Lung (tissue), 17 donors: ENCODE measurements at places on chromosomes 16 and 17. TPM values are rescaled to one million over a fixed set of nuclear protein-coding genes. Genes with fewer than 3 reads are reported as not detected.
A peak's percentile ranks its signal among the peaks of the same experiment; 100 is the strongest.

KRT27 gene
- 0.39 TPM for polyA plus RNA-seq

DNA sequence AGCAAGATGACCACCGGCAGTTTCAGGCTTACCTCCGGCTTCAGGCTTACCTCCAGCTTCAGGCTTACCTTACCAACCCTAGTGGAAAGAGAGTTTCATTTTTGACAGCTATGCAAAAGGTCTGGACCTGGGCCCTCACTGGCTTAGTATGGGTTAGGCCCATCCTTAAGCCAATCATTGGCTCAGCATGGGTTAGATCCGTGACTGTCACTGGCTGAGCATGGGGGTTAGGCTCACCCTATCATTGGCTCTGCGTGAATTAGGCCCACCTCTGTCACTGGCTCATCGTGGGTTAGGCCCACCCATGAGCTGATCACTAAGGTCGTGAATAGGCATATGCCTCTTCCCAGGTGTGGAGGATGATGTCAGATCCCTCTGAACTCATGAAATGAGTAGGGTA is 8.1 kb downstream of the NDE1 start:
- DNase-seq = no peak
- no peaks in the 10 kb centered on the region for H3K36me3 ChIP-seq
- no peak overlapping the region for H3K27ac ChIP-seq
- H3K27me3 ChIP-seq = no peaks in the 10 kb centered on the region

GAST gene
- not detected for polyA plus RNA-seq

- DNase-seq = no peak
- no peaks in the 10 kb centered on the region for H3K27me3 ChIP-seq
- H3K4me1 ChIP-seq = no peaks in the 10 kb centered on the region
Measured at GRCh38 chr16:27195941-27196595, 7.3 kb upstream of the KDM8 start.

GRCh38 chr16:57889111-57889510 is 81.8 kb downstream of the CNGB1 start:
- no peaks in the 10 kb centered on the region for H3K36me3 ChIP-seq
- H3K4me1 ChIP-seq = peaks cover 13% of the 10 kb centered on the region
- no peak for DNase-seq
- H3K4me3 ChIP-seq = no peak overlapping the region

- no peaks in the 10 kb centered on the region for H3K27me3 ChIP-seq
- no peak overlapping the region for H3K27ac ChIP-seq
- DNase-seq = peak; percentile 93
- no peak overlapping the region for H3K4me3 ChIP-seq
Measured at GRCh38 chr17:77436058-77436442, 295.3 kb downstream of the SEC14L1 start.

DNA sequence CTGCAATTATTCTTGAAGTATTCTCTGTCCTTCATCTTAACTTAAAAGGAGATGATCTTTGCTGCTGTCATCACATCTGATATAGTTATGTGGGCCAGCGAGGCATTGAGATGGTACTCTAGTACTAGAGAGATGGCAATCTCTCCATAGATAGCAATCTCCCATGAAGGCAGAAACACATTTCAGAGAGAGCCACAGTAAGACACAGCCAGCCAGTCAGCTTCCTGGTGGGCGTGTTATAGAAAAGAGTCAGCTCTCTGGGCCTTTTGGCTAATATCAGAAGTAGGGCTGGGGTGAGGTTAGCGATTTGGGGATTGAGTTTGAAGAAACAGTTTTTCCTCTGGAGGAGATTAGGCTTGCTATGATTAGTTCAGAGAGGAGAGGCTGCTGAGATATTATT is 22.6 kb upstream of the EFCAB13 start:
- H3K4me3 ChIP-seq = no peak overlapping the region
- no peak for DNase-seq
- no peaks in the 10 kb centered on the region for H3K4me1 ChIP-seq
- peaks cover 12% of the 10 kb centered on the region for H3K36me3 ChIP-seq
- no peaks in the 10 kb centered on the region for H3K27me3 ChIP-seq

- H3K4me1 ChIP-seq = no peaks in the 10 kb centered on the region
- no peaks in the 10 kb centered on the region for H3K36me3 ChIP-seq
- H3K4me3 ChIP-seq = no peak overlapping the region
- H3K27ac ChIP-seq = no peak overlapping the region
Measured at GRCh38 chr17:8793649-8794048, 5.5 kb downstream of the MFSD6L start.

GRCh38 chr17:12911239-12911638 is 106.6 kb downstream of the ELAC2 start:
- H3K36me3 ChIP-seq = peaks cover 2% of the 10 kb centered on the region
- H3K4me1 ChIP-seq = no peaks in the 10 kb centered on the region
- H3K4me3 ChIP-seq = no peak overlapping the region
- DNase-seq = no peak

CD300C gene
- 1.9 TPM for polyA plus RNA-seq

DNA sequence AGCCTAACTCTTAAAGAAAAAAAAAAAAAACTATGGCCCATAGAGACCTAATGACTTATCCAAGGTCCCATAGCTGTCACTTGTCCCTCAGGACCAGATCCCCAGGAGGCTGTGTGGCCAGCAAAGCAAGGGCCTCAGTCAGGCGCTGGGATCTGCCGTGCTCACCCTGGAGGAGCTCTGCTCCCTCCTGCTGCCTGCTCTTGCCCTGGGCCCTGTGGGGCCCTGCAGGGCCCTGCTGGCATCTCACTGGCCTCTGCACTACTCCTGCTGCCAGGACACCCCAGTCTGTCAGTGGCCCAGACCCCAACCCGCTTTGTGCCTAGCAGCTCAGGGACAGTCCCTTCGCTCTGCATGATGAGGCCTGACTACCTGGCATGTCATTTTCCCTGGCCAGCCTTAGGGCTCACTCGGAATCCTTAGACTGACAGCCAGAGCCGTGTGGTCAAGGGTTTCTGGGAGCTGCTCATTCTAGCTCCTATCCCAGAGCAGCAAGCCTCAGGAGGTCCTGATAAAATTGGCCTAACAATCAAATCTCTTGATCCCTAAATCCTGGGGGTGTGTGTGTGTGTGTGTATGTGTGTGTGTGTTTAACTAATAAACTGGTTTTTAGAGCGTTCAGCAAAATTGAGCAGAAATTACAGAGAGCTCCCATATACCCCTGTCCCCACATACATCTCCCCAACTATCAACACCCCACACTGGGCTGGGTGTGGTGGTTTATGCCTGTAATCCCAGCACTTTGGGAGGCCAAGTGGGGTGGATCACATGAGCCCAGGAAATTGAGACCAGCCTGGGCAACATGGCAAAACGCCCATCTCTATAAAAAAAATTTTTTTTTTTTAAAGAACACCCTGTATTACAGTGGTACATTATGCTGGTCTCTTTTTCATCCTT is 21.7 kb downstream of the KATNIP start:
- H3K4me1 ChIP-seq = peaks cover 6% of the 10 kb centered on the region
- DNase-seq = no peak
- no peak overlapping the region for H3K27ac ChIP-seq
- H3K4me3 ChIP-seq = no peak overlapping the region
- H3K27me3 ChIP-seq = no peaks in the 10 kb centered on the region
- H3K36me3 ChIP-seq = no peaks in the 10 kb centered on the region

- H3K27ac ChIP-seq = peak overlapping the region; percentile 77
- peaks cover 4% of the 10 kb centered on the region for H3K36me3 ChIP-seq
- no peaks in the 10 kb centered on the region for H3K27me3 ChIP-seq
- H3K4me1 ChIP-seq = peaks cover 39% of the 10 kb centered on the region
- no peak overlapping the region for H3K4me3 ChIP-seq
- no peak for DNase-seq
Measured at GRCh38 chr17:64156670-64157069, 26.7 kb upstream of the ERN1 start.

DNA sequence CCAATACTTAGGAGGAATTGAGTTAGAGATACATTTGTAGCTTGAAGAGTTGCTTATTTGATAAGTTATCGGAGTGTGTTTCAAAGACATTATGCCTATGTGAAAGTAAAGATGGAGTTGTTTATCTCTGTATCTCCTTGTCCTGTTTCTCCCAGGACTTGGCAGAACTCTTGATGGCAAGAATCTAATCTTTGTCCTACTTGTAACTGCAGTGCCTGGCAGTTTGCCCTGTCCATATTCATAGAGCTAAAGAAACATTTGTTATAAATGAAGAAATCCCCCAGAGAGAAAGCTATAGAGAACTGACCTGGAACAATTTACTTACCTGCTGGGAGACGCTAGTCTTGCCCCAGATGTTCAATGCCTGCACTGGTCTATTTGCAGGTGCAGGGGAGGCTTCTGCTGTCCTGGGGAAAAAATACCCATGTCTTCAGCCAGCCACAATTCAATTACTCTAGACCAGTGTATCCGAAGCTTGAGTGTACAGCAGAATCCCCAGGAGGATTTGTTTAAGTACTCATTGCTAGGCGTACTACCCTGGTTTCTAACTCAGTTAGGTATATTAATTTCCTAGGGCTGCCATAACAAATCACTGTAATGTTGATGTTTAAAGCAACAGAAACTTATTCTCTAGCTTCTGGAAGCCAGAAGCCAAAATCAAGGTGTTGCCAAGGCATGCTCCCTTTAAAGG is 410.0 kb upstream of the HSBP1 start:
- no peaks in the 10 kb centered on the region for H3K27me3 ChIP-seq
- no peak for DNase-seq
- no peaks in the 10 kb centered on the region for H3K4me1 ChIP-seq
- no peaks in the 10 kb centered on the region for H3K36me3 ChIP-seq
- H3K27ac ChIP-seq = no peak overlapping the region

MSI2 gene
- polyA plus RNA-seq = 9.4 TPM

GRCh38 chr17:82077617-82078358 is 12.2 kb upstream of the DUS1L start:
- no peak overlapping the region for H3K4me3 ChIP-seq
- no peaks in the 10 kb centered on the region for H3K4me1 ChIP-seq
- H3K36me3 ChIP-seq = peaks cover 8% of the 10 kb centered on the region
- DNase-seq = no peak

ZNF287 gene
- polyA plus RNA-seq = 2.7 TPM

KRT15 gene
- 15.2 TPM for polyA plus RNA-seq

DNA sequence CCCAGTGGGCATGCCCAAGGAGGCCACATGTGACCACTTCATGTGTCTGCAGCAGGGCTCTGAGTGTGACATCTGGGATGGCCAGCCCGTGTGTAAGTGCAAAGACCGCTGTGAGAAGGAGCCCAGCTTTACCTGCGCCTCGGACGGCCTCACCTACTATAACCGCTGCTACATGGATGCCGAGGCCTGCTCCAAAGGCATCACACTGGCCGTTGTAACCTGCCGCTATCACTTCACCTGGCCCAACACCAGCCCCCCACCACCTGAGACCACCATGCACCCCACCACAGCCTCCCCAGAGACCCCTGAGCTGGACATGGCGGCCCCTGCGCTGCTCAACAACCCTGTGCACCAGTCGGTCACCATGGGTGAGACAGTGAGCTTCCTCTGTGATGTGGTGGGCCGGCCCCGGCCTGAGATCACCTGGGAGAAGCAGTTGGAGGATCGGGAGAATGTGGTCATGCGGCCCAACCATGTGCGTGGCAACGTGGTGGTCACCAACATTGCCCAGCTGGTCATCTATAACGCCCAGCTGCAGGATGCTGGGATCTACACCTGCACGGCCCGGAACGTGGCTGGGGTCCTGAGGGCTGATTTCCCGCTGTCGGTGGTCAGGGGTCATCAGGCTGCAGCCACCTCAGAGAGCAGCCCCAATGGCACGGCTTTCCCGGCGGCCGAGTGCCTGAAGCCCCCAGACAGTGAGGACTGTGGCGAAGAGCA is 4.4 kb downstream of the WFIKKN2 start:
- no peaks in the 10 kb centered on the region for H3K36me3 ChIP-seq
- no peaks in the 10 kb centered on the region for H3K27me3 ChIP-seq
- peaks cover 18% of the 10 kb centered on the region for H3K4me1 ChIP-seq
- no peak for DNase-seq

DNA sequence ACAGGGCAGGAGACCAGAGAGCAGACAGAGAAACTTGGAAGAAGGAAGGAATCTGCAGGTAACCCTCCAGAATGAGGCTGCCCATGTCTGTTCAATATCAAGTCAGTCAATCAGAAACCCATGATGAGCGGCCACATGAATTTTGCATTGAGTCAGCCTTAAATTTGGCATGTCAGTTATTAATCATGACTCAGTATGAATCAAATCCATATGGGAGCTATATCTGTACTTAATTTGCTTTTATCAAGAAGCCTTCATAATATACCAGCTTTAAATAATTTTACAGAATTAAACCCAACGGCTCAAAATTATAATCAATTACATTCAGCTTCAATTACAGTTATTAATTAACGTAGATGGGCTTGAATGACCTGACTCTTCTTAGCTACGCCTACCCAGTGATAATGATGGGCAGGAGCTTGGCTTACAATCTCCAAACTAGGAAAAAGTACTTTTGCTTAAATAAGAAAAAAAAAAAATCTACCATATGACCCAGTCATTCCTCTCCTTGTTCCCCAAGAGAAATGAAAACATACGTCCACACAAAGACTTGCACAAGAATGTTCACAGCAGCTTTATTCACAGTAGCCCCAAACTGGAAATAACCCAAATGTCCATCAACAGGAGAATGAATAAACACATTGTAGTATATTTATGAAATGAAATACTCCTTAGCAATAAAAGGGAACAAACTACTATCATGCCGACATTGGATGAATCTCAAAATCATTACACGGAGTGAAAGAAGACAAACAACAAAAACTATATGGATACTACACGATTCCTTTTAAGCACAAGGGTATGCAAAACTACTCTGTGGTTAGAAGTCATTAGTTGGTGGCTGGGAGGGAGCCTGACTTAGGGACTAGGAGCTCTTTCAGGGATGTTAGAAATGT is 48.6 kb downstream of the SLC39A11 start:
- no peak overlapping the region for H3K27ac ChIP-seq
- no peaks in the 10 kb centered on the region for H3K36me3 ChIP-seq
- no peaks in the 10 kb centered on the region for H3K27me3 ChIP-seq
- DNase-seq = peak; percentile 32
- peaks cover 4% of the 10 kb centered on the region for H3K4me1 ChIP-seq
- no peak overlapping the region for H3K4me3 ChIP-seq

- no peak overlapping the region for H3K4me3 ChIP-seq
- no peaks in the 10 kb centered on the region for H3K36me3 ChIP-seq
- peaks cover 4% of the 10 kb centered on the region for H3K4me1 ChIP-seq
- DNase-seq = no peak
- no peak overlapping the region for H3K27ac ChIP-seq
- no peaks in the 10 kb centered on the region for H3K27me3 ChIP-seq
Measured at GRCh38 chr16:52535076-52535475, 11.9 kb downstream of the TOX3 start.

DNA sequence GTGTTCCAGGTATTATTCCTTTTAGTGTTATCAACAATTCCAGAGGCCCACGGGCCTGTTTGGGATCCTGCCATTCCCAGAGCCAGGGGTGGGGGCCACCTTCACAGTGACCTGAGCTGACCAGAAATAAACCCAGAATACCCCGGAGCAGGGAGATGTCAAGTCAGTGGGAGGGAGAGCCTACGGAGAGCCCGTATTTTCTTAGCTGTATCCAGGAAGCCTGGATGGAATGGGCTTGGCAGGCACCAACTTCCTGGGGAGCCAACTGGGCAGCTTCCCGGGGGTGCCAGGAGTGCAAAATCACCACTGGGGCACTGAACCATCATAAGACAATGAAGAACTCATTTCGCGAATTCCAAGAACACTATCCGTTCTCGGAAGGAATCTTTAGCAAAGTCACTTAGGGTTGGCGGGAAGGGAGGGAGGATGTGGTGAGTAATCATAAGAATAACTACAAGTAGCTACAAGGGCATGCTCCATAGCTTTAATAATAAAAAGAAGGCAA is 13.2 kb upstream of the MRTFB start:
- no peaks in the 10 kb centered on the region for H3K4me1 ChIP-seq
- no peaks in the 10 kb centered on the region for H3K27me3 ChIP-seq
- no peaks in the 10 kb centered on the region for H3K36me3 ChIP-seq
- no peak overlapping the region for H3K27ac ChIP-seq
- no peak overlapping the region for H3K4me3 ChIP-seq

RAB37 gene
- 3.2 TPM for polyA plus RNA-seq

GRCh38 chr17:66904760-66905624 is 59.5 kb upstream of the CACNG4 start:
- no peak overlapping the region for H3K4me3 ChIP-seq
- peaks cover 20% of the 10 kb centered on the region for H3K4me1 ChIP-seq
- H3K27me3 ChIP-seq = no peaks in the 10 kb centered on the region
